ENCODE measurements at places on chromosomes 11 and 22.

- no peak for DNase-seq
Observed at GRCh38 chr11:32849761-32850160, 20.0 kb downstream of the PRRG4 start.

DNA sequence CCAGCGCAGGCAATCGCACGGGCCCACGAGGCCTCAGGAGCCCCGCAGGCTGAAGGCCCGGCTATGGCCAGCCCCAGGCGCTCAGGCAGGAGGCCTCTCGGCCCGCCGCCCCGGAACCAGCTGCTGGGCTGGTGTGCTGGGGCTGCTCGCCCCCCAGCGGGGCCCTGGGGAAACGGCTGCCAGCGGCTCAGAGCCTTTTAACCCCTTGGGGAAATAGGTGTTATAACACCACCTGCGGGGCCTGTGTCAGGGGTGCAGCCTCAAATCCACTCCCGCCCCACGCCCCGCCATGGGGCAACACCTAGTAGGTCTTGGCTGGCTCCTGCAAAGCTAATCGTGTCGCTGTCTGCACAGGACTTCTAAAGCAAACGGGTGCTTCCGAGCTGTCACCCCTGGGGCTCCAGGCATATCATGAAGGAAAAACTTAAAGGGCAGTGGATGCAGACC lies 237.4 kb downstream of the TTC28 start:
- DNase-seq = peak; percentile 69

GRCh38 chr11:47886096-47886495 lies 37.9 kb upstream of the NUP160 start:
- DNase-seq = no peak

DNA sequence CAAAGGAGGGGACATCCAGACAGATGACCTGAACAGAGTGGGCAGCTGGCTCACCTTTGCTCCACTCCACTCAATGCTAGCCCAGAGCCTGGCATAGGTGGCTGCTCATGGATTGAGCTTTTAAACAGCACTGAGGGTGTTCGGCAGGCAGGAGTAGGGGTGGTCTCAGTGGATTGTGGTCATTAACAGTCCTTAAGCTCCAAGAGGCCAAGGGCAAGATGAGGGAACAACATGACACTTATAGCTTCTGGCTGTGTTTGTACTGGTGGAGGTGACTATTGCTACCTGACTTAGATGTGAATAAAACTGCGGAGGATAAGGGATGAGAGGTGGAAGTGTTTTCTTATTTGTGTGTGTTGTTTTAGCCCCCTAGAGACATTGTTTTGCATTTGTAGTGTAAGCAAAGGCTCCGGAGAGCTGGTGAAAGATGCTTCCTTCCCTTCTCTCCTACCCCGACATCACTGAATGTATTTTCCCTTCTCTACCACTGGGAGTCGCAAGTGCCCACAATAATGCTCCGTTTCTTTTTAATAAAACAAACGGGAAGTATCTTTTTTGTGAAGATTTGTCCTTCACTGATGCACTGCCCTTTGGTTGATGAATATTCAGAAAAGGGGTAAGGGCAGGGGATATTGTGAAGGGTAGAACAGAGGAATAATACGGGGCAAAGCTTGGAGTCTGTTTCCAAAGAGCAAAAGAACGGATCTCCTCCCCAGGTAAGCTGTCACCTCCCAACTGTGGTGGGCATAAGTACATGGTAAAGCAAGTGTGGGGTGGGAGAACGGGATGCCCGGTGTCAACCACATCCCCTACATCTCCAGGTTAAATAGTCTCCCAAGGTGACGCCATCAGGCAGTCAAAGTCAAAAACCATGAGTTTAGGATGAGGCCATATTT lies 27.5 kb upstream of the MTNR1B start:
- DNase-seq = peak; percentile 11

GRCh38 chr11:116650052-116650451 lies 122.7 kb downstream of the BUD13 start:
- DNase-seq = no peak

GRCh38 chr11:64025205-64025604 lies 10.5 kb upstream of the FLRT1 start:
- no peak for DNase-seq

- peak; percentile 61 for DNase-seq
Observed at GRCh38 chr11:123454060-123454651, 24.1 kb downstream of the GRAMD1B start.

GRCh38 chr22:23800297-23801237 lies 13.8 kb downstream of the SMARCB1 start:
- DNase-seq = no peak

- no peak for DNase-seq
Observed at GRCh38 chr11:126190792-126191191, 20.7 kb downstream of the RPUSD4 start.

GRCh38 chr22:45548991-45549761 lies 46.5 kb downstream of the FBLN1 start:
- no peak for DNase-seq

DNA sequence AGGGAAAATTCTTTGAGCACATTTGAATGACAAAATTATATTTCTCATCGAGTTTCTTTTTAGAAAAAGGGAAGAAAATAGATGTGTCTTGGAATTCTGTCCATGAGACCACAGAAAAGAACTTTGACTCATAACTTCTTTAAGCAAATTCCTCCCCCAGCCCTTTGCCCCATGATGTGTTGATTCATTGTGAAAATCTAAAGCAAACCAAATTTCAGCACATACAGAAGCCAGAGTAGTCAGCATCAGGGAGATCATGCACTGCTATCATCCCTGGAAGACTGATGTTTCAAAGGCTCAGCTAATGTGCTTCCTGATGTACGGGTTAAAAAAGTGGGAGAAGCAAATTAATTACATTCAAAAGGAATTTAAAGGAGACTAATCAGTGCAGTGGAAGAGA lies 159.7 kb downstream of the FAT3 start:
- DNase-seq = no peak

All from stimulated activated CD4-positive, alpha-beta T cell treated with anti-CD3 and anti-CD28 coated beads, Interleukin-12 subunit alpha, Interleukin-12 subunit beta, amount 100 ng/mL, for 48 hours (primary cell).